ENCODE measurements at places on chromosomes 12 and 14.

GRCh38 chr12:52606581-52607218, 5.4 kb upstream of the KRT72 start:
- DNase-seq = no peak

- peak; percentile 94 for DNase-seq
Measured at GRCh38 chr12:95674631-95675030, 115.9 kb downstream of the NTN4 start.

DNA sequence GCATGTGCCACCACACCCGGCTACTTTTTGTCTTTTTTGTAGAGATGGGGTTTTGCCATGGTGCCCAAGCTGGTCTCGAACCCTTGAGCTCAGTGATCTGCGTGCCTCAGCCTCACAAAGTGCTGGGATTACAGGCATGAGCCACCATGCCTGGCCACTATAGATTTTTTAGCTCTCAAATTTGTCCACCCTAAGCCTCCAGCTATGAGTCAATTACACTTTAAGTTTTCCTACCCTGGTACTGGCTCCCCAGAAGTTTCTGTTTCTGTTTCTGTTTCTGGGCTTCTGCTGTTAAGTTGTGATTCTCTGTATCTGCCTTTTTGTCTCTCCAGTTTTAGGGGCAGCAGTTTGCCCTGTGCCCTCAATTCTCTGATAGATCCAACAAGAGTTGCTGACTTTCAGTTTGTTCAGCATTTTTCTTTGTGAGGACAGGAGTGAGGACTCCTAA, 4.4 kb upstream of the TINF2 start:
- no peak for DNase-seq

DNA sequence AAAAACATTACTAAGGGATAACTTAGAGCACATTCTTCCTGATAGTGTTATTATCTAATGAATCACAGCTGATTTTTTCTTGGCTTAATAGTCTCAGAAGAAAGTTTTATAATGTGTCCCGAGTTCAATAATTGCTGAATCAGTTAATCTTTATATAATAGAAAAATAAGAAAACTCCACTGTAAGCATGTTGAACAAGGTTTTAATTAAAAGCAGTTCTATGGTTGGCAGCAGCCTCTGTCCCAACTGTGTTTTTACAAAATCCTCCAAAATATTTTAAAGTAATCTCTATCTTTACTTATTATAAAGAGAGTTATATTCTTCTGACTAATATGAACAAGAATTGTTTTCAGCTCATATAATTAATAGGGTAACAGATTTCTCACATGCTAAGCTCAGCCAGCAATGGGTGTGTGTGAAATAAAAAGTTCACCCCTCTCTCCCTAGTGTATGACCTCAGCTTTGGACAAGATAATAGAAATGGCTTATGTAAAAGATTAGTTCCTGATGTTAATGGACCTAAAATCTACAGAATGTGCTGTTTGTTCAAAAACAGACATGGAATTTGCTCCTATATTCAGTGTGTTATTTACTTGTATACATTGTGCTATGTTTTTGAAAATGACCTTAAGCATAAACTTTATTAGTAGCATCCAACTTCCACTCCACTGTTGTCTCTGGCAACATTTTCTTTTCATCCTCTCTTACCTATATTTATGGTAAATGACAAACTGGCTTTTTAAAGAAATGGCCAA, 67.1 kb upstream of the DCN start:
- no peak for DNase-seq

DNA sequence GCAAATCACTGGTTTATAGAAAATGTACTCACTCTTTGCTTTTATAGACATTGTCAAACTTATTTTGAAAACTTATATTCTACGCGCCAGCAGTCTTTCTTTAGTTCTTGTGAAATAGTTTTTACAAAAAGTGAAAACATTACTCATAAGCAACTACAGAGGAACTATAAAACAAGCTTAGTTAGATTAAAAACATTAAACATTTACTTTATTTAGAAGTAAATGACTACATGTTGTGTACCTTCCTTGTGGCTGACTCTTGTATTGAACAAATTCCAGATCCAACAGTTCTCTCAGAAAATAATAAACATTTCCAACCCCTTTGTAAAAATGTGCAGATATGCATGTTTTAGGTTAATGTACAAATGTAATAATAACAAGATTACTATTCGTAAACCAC, 198.5 kb downstream of the SOX5 start:
- DNase-seq = no peak

DNA sequence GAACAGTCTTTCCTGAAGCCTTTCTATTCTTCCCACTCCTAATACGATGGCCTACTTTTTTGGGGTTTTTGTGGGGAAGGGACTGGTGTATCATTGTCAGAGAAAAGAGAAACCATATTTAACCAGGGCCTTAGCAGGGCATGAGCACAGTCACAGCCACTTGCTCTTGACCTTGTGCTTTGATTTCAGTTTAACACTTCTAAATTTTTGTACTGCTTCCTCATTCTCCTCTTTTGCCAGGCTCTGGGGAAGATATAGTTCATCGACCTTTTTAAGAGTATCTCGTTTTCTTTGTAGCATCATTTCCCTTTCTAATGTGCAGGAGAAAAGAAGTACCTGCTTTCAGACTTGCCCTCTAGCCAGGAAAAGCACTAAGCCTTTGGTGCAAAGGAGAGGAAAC, 2.2 kb downstream of the ZBTB1 start:
- no peak for DNase-seq

DNA sequence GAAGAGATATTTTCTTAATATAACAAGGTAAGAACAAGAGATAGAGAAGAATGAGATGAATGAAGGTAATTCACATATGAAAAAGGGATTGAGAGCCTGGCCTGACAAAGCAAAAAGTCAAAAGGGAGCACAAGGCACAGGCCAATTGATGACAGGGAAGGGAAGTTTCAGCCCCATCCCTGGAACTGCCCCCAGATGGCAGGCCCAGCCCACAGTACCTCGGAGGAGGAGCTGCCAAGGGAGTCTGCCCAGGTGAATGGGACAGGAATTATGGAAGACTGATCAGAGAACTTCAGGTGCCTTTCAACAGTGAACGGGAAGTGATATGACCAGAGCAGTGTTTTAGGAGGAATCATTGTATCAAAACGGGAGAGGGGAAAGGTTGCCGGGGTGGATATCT, 15.7 kb downstream of the SNRPF start:
- no peak for DNase-seq

DNA sequence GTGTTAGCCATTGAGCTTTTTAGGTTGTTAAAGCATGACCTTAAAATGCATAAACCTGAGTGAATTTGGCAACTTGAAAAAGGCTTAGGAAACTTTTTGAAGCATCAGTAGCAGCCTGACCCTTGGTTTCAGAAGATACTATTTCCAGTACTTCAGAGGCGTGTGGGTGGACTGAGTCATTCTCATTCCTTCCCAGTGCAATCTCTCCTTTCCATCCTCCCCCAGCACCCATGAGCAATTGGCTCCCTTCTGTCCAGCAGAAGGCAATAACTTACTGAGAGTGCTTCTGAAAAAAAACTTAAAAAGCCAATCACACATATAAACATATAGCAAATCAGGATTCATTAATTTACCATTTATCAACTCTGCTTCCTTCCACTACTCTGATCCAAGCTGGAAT, 299.3 kb upstream of the STXBP6 start:
- no peak for DNase-seq

DNA sequence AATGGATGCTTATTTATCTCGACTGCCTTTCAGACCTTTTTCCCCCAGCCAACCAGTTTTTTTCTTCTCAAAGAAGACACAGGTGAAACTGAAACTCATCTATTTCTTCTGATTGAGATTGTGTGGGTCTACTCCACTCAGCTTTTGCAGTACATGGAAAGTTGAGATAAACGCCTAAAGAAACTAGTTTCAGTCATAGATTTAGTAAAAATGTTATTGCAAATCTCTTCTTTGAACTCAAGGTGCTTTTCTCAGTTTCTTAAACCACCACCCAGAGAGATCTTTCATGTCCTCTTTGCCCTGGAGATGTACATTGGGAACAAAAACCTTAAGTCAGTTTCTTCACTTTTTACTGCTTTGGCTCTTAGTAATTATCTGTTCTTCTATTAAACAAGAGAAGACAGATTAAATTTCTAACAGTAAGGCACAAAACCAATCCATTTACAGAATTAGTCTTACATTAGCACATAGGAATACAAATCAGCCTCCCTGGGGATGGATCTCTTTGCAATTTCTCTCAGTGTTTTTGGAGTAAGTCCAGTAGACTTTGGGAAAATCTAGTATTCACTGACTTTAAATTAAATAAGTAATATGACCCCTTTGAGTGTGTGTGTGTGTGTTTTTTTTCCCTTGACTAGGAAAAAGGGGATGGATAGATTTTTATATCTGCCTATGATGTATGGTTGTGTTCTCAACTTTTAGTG, 11.6 kb downstream of the FBXW8 start:
- DNase-seq = no peak

GRCh38 chr14:51041883-51042282, 53.0 kb downstream of the TRIM9 start:
- no peak for DNase-seq

- DNase-seq = no peak
Measured at GRCh38 chr14:70077005-70077404, 111.7 kb downstream of the SLC8A3 start.

GRCh38 chr12:130973109-130973508, 19.4 kb downstream of the ADGRD1 start:
- no peak for DNase-seq

DNA sequence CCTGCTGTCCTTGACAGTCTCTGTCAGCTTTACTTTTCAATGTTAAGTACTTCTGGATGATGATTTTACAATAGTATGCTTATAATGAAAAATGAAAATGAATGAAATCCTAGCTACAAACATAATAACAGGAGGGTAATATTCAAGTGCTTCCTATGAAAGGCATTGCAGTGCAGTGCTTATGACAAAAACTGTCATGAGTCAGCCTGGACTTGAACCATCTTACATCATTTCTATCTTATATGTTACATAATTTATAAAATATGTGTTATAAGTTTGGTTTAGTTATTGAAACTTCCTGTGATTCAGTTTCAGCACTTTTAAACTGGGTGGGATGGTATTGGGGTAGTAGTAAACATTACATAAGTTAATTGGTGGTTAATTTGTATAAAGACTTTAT, 451.7 kb downstream of the TMEM117 start:
- no peak for DNase-seq

- DNase-seq = no peak
Measured at GRCh38 chr14:95292660-95293425, 26.9 kb downstream of the CLMN start.

GRCh38 chr12:122014781-122015180, 6.9 kb upstream of the BCL7A start:
- DNase-seq = no peak

GRCh38 chr12:54689984-54690383, 41.8 kb upstream of the DCD start:
- no peak for DNase-seq

GRCh38 chr12:27828196-27828595, 48.2 kb upstream of the MANSC4 start:
- DNase-seq = no peak

DNA sequence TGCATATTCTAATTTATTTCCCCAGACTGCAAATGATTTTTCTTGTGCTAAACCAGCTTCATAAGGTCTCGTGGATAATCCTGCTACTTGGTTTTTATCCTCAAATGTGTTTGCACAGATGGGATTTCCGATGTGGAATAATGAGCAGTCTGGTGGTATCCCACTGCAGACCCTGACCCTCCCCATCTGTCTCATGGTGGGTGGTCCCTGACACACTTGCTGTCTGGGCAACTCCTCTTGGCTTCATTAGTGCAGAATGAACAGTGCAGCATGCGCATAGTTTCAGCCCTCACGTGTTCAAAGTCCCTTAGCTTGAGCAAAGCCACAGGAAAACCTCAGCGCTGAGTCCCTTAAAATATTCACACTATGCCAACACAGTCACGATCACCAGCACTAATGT, 996.5 kb downstream of the AACS start:
- no peak for DNase-seq

- no peak for DNase-seq
Measured at GRCh38 chr12:76789335-76790050, 25.6 kb downstream of the ZDHHC17 start.

DNA sequence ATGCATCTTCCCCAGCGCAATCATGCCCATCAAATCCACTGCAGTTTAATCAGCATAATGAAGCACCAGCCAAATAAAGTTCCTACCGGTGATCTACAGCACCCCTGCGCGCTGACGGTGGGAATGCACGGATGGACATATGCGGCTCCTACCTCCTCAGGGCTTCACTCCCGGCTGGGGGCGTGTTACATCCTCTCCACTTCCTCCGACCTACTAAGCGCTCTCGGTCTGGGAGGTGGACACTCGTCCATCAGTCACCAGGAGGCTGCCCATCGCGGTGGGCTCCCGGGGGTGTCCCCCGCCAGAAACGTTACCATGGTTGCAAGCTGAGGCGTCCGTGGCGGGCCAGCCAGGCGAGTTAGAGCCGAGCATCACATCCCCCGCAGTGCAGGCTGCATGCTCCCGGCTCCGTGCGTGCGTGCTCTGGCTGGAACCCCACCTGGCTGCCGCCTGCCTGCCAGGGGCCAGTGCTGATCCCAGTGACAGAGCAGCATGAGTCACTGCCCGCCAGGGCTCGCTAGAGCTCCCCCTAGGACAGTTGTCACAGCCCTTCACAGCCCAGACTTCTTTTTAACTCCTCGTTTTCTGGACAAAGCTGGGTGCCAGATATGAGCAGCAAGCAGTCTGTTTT, 73.0 kb downstream of the CIT start:
- DNase-seq = peak; percentile 1
